SW 1271 (cell line): ENCODE measurements at places on chromosomes 1 and 21.
A peak's percentile ranks its signal among the peaks of the same experiment; 100 is the strongest.

DNA sequence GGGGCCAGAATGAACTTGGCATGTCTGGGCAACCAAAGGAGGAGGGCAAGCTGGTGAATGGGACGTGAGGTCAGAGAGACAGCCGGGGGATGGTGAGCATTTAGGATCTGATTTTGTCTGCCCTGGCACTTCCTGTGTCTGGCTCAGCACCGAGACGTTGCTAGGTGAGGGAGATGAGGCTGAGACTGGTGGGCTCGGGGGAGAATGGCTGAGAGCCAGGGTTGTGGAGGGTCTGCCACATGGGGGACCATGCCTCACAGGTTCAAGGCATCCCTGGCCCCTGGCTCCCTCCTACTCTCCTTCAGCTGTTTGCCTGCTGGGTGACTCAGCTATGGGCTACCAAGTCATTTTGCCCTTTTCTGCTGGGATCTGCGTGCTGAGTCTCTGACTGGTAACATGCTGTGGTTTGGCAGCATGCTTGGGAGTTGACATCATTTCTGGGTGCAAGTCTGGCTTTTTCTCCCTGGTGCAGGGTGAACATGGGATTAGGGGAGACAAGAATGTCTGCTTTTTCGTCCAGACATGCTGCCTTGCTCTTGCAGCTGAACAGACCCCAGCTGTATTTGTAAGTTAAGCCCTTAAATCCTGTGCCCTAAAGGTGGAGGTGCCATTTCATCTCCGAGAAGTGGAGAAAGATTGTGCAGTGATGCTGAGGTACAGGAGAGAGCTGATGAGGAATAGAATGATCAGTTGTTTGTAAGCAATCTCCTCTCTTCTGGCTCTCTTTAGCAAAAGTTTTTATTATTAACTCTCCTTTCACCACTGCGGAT is 17.6 kb downstream of the GALNT2 start:
- DNase-seq: peak; percentile 89

GRCh38 chr1:89350298-89350697 is 13.6 kb upstream of the GBP6 start:
- no peak for DNase-seq

GRCh38 chr1:92957030-92957734 is 4.1 kb downstream of the DIPK1A start:
- no peak for DNase-seq

- peak; percentile 74 for DNase-seq
Measured at GRCh38 chr1:233543338-233544255, 70.3 kb upstream of the KCNK1 start.

DNA sequence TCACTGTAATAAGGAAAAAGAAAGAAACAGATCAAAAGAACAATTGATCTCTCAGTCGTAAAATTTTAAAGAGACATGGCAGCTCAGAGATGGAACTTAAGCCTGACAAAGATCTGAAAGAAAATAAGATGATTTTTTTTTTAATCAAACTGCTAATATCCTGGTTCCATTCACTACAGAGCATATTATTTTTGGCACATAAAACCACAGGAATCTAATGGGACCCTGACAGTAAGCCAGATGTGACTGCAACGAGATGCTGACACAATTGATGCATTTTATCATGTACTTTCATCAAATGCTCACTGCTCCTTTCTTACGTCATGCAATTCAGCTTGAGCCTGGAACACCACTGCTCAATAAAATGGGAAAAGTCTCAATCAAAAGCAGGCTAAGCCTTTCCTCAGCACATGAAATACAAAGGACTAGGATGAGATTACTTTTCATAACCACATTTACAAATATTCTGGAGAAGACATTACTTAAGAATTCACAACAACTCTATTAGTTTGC is 16.6 kb downstream of the GPATCH2 start:
- DNase-seq: no peak

DNA sequence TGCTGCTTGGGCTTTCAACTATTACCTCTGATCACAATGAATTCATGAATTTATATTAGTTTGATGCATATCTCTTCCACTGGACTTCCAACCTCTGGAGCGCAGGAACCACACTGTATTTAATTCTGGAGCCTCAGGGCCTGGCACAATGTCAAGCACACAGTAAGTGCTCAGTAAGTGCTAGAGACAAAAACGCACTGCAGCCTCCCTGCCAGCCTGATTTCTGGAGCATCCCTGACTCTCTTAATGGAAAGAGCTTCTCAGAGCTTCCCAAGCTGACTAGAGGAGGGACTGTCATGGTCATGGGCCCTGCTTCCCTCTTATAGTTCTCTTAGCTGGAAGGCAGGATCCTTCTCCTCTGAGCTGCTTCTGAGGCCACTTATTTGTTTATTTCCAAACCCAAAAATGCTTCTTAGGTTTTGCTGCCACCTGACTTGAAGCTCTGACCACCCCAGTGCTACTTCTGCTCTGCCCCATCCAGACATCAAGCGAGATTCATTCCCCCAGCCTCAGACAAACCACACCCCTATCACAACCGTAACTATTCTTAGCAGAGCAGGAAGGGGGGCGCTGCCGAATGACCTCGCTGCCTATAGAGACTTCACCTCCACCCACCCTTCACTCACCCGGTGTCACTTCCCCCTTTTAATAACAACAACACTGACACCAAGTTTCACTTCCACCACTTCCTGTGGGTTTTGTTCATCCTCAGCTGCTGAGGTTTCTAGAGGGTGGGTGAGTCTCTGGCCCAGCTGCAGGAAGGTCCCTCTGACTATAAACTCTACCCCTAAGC is 33.6 kb downstream of the NUAK2 start:
- no peak for DNase-seq

DNA sequence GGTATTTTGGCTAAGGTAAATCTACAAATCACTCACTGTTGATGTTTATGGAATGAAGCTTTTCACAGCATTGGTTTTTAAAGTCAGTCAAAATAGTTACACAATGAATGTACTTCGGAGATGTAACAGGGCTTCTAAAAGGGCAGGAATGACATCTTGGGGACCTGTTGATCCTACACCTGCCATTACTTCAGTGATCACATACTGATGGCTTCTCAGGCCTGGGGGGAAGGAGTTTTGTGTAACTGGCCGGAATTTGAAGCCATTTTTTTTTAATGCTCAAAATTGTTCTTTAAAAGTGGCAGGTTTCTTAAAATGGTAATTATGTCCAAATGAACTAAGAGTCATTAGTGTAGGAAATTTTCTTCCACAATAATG is 11.2 kb downstream of the RPL5 start:
- DNase-seq: no peak

- no peak for DNase-seq
Measured at GRCh38 chr1:221727146-221728036, 14.5 kb downstream of the DUSP10 start.

DNA sequence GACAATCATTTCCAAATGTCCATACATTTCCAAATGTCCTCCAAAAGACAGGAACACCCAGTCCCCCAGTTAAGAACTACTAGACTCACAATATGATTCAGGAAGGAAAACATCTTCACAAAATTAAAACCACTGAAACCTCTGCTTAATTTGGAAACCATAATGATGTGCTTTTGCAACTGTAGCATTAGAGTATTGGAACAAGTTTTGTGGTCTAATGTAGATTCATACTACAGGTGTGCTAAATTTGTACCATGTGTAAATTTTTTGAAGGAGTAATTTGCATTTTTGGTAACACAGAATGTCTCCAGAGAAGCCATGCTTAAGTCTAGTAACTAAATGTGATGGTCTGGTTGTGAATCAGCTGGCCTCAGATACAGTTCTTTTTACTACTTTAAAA is 129.6 kb downstream of the DPYD start:
- no peak for DNase-seq

DNA sequence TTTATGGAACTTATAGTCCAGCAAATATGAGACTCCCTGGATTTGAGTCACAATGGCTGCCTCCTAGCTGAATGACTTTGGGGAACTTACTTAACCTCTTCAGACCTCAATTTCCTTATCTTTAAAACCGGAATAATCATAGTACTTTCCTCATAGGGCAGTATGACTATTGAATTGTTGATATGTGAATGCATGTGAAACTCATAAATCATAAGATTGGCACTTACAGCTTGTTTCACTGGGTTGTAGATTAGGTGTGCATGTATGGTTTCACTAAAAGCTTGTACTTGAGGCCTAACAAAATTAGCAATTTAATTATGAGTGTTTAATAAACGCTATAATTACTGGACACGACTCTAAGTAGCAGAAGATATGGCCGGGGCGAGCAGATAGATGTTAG is 72.5 kb downstream of the ST6GALNAC5 start:
- no peak for DNase-seq

- DNase-seq: no peak
Measured at GRCh38 chr1:67921725-67922489, 88.6 kb upstream of the GNG12 start.

GRCh38 chr1:60502506-60502905 is 428.9 kb upstream of the C1orf87 start:
- DNase-seq: no peak

- no peak for DNase-seq
Measured at GRCh38 chr1:246491551-246492053, 15.5 kb downstream of the SMYD3 start.

DNA sequence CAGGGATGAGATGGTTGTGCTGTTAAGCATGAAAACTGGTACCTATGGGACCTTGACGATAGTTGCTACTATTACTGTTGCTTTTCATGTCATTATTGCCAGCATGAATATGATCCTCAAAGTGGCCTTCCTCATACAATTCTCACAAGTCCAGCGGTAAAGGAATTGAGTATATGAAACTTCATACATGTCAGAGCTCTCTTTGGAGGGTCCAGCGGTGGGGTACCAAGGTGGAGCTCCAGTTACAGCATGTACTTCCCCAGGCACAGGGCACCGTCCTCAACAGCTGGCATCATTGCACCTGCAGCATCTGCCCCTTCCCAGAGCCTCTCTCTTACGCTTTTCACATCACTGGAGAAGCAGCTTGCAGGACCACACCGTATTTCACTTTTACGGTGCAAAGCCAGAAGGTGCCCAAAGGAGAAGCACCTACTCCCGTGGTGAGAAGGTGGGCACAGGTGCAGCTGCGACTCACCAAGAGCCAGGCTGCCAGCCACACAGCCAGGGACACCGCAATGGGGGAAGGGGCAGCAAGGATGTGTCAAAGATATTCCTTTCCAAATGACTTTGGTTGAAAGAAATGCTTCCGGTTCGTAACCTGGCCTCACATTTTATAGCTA is 166.4 kb upstream of the IRF2BP2 start:
- DNase-seq: no peak

DNA sequence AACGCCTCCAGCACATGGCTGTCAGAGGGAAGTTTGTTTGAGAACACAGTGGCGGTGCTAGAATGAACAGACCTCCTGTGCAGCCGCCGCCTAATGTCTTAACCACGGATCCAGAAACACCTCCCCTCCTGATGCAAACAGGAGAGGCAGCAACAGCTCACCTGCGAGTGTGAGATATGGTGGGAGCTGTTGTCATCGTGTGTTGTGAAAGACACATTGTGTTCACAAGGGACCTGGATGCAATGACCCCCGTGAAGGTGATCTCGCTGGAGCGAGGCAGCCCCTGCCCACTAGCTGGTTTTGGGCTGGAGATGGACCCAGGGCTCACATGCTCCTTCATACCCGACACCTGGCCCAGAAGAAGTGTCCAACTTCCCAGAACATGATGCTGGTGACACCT is 315.3 kb upstream of the C1orf174 start:
- DNase-seq: no peak

DNA sequence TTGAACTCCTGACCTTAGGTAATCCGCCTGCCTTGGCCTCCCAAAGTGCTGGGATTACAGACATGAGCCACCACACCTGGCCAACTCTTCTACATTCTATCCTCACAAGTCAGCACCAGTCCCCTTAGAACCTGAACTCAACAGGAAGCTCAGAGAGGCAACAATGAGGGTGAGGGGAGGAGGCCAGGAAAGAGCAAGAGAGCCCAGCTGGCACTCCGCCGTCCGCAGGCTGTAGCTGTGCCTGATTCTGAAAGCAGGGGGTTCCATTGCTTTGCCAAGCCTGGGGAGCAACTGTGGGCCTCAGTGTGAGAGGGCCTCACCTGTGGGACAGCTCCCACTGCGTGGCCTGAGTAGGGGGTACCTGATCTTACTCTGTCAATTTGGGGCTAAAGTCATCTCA is 18.7 kb downstream of the STK40 start:
- DNase-seq: no peak

DNA sequence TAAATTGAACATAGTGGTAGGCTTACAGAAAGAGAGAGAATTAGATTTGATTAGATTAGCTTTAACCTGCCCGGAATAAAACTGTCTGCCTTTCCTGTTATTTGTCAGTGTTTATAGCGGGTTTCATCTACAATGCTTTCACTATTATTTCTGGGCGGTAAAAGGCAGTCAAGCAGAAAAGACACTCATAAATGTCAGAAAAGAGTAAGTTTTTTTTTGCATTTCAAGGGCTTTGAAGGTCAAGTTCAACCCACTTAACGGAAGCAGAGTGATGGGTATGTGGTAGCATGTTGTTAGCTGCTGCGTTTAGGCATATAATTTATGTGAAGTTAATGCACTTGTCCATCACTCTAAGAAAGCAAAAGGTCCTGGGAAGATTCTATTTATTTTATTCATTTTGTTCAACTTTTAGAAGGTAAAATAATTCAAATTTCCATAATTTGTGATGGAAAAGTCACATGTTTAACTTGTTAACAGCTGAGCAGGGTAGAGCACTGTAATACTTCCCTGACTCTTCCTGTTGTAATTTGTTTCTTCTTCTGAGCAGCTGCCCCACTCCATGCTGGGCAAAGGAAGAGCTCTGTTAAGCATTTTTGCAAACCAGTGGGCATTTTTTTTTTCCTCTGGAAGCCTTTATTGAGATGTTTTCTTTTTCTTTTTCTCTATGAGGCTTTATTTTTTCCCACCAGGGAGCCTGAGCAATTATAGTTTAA is 220.1 kb downstream of the ST6GALNAC3 start:
- DNase-seq: no peak

- no peak for DNase-seq
Measured at GRCh38 chr1:157856538-157856937, 14.9 kb upstream of the CD5L start.

GRCh38 chr1:168468042-168468809 is 75.6 kb downstream of the XCL2 start:
- DNase-seq: no peak

DNA sequence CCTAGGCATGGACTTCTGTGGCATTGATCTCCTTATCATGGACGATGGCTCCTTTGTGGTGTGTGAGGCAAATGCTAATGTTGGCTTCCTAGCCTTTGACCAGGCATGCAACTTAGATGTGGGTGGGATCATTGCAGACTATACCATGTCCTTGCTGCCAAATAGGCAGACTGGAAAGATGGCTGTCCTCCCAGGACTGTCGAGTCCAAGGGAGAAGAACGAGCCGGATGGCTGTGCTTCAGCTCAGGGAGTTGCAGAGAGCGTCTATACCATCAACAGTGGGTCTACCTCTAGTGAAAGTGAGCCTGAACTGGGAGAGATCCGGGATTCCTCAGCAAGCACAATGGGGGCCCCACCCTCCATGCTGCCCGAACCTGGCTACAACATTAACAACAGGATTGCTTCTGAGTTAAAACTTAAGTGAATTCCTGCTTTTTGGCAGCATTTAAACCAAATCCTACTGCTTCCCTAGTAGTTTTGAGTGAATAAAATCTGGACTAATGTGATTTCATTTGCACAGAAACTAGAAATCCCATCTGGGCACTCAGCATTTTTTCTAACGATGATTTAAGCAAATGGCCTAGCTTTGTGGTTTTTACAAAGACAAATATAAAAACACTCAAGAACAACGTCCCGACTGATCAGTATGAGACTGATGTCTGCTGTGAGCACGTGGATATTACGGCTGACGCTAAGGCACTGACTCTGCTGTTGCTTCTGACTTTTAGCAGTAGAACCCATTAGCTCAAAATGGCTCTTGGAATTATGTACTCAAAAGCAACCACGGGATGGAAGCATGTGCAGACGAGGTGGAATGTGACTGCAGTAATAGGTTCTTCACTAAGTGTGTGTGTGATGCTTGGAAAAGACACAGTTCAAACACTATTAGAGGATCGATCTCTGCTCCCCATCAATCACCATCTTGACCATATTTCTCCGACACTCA is 34.2 kb downstream of the RIMKLA start:
- no peak for DNase-seq
